Urinary bladder (tissue), 4 donors: ENCODE measurements at places on chromosomes 16 and 17. TPM values are rescaled to one million over a fixed set of nuclear protein-coding genes. Genes with fewer than 3 reads are reported as not detected.

The CLEC18B gene
- not detected for total RNA-seq

- DNase-seq: no peak
These were observed 8.5 kb upstream of the WNT9B start for GRCh38 chr17:46842835-46843234.

DNA sequence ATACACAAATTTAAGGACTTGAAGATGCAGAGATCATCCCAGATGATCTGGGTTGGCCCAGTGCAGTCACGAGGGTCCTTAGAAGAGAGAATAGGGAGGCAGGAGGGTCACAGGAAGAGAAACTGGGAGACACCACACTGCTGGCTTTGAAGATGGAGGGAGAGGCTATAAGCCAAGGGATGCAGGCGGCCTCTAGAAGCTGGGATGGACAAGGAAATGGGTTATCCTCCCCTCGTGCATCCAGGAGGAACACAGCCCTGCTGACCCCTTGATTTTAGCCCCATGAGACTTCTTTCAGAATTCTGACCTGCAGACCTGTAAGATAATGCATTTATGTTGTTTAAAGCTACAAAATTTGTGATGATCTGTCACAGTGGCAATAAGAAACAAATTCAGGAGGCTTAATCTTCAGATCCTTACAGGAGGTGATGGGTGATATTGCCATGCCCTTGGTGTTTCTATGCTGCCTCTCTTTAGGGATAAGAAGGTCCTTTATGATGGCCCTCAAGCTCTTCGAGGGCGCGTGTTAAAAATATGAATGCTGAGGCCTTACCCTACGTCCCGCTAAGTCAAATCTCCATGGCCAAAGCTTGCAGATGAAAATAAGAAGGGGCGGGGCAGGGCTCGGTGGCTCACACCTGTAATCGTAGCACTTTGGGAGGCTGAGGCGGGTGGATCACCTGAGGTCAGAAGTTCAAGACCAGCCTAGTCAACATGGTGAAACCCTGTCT is 1.5 kb upstream of the PRM2 start:
- no peak for DNase-seq

GRCh38 chr16:79728048-79728922 is 127.7 kb upstream of the MAF start:
- DNase-seq: no peak

The CCDC200 gene
- total RNA-seq: not detected
